ENCODE measurements at places on chromosomes 5 and 9.

- no peak for DNase-seq
Measured at GRCh38 chr5:169011009-169011408, 289.9 kb downstream of the SLIT3 start.

DNA sequence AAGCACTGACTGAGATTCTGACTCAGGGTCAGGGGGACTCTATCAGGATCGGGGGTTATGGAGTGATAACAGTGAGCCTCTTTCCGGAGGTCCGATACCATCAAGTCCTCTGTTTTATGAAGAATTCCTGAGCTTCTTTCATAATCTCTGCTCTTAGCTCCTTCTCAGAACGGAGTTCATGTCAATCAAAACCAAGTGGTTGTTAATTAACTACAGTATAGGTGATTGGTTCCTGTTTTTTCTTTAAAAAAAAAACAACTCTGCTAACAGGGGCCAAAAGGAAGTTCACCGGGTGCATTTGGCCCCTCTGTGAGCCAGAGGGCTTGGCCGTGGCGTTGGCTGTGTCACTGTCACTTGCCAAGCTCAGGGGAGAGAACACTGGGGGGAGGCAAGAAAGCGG, 4.0 kb downstream of the GFI1B start:
- DNase-seq: no peak

DNA sequence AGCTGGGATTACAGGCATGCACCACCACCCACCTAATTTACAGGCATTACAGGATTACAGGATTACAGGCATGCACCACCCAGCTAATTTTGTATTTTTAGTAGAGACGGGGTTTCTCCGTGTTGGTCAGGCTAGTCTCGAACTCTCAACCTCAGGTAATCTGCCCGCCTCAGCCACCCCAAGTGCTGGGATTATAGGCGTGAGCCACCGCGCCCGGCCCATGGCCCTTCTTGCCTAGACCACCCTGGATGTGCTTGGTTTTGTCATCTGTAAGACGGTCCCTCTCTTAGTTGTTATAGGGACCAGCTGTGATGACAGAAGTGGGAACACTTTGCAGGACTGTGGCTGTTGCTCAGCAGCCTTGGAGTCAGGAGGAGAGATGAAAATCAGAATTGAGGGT, 3.5 kb upstream of the PHYKPL start:
- DNase-seq: no peak

DNA sequence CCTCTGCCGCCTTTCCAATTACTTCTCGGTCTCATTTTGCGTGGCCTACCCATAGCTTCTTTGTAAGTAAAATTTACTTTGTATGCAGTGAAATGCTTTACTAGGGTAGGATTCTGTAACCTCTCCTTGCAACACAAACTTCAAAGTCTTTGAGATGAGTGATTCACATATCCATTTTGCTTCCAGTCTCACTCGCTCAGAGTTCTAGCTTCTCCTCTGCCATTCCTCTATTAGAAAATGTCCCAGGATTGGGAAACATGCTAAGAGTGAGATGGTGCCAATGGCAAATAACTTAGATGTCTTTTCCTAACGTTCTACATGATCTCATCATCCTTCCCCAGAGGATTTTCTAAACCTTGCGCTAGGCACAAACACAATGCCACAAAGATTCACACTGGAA, 270.5 kb upstream of the SLC30A5 start:
- no peak for DNase-seq

Data from stimulated activated CD4-positive, alpha-beta T cell treated with anti-CD3 and anti-CD28 coated beads, Interleukin-1b, Interleukin-23, amount 100 ng/mL, for 1 hour (primary cell).